ENCODE measurements at places on chromosomes 12 and 14.

- DNase-seq: no peak
Measured at GRCh38 chr12:117360222-117360550, 1.2 kb downstream of the NOS1 start.

- no peak for DNase-seq
Measured at GRCh38 chr12:12319451-12320183, 30.4 kb downstream of the MANSC1 start.

- DNase-seq: no peak
Measured at GRCh38 chr12:44247588-44247987, 411.7 kb downstream of the TMEM117 start.

GRCh38 chr12:121762269-121762668, 31.2 kb downstream of the RHOF start:
- DNase-seq: no peak

- no peak for DNase-seq
Measured at GRCh38 chr12:104025771-104026170, 24.2 kb downstream of the GLT8D2 start.

GRCh38 chr12:48783432-48783831, 5.5 kb downstream of the ADCY6 start:
- no peak for DNase-seq

GRCh38 chr14:94752591-94753436, 17.1 kb downstream of the GSC start:
- no peak for DNase-seq

Measured in NCI-H2029 (cell line).